ENCODE measurements at places on chromosomes 12 and 14.

DNA sequence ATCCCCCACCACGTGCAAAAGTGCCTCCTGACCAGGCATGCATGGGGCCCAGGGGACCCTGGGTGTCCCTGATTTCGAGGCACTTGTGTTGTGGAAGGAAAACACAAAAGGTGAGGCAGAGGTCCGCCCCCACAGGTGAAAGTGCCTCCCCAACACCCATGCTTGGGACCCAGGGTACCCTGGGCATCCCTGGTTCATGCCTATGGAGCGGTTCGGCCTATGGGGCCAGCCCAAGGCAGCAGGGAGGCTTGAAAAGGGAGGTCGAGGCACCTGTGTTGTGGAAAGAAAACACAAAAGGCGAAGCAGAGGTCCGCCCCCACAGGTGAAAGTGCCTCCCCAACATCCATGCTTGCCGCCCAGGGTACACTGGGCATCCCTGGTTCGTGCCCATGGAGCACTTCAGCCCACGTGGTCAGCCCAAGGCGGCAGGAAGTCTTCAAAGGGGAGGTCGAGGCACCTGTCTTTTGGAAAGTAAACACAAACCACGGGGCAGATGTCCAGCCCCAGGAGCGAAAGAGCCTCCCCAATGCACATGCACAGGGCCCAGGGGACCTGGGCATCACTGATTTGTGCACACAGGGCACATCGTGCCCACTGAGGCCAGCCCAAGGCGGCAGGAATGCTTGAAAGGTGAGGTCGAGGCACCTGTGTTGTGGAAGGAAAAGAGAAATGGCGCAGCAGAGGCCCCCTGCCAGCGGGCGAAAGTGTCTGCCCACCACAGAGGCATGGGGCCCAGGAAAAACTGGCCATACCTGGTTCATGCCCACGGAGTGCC lies 375.5 kb downstream of the ALG10 start:
- no peak for DNase-seq

GRCh38 chr14:35390577-35391387 lies 13.8 kb downstream of the NFKBIA start:
- DNase-seq, result no peak

- DNase-seq, result no peak
These were observed 13.2 kb downstream of the EIF2S1 start for GRCh38 chr14:67373347-67373746.

- DNase-seq, result no peak
These were observed 266.8 kb upstream of the FKBP4 start for GRCh38 chr12:2528001-2528400.

DNA sequence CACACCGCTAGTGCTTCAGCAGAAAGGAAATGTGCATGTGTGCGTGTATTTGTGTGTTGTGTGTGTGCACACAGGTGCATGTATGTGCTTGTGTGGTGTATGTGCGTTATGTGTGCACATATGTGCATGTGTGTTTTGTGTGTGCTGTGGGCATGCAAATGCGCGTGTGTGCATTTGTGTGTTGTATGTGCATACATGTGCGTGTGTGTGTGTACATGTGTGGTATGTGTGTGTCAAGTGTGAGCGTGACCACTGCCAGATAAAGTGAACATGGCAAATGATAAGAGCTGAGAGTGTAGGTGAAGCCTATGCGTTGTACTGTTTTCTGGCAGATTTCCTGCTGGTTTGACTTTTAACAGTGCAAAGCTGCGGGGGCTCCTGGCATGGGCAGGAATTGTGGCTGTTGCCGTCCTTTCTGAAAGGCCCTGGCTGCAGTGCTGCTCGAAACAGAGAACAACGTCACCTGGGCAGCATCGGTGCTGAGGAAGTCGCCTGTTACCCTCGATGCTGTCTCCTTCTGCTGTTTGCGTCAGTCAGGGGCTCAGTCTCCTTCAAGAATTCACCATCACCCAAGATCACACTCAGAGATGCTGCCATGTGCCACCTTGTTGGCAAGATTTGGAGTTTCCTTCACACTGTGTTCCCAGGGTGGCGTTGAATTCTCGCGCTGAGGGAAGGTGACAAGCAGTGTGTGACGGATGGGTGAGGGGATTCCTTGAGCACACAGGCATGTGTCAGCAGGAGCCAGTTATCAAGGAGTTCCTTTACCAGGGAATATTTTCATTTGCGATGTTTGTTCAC lies 56.1 kb downstream of the ADGRD1 start:
- DNase-seq, result no peak

- no peak for DNase-seq
These were observed 46.3 kb downstream of the TRAF3 start for GRCh38 chr14:102823546-102823945.

DNA sequence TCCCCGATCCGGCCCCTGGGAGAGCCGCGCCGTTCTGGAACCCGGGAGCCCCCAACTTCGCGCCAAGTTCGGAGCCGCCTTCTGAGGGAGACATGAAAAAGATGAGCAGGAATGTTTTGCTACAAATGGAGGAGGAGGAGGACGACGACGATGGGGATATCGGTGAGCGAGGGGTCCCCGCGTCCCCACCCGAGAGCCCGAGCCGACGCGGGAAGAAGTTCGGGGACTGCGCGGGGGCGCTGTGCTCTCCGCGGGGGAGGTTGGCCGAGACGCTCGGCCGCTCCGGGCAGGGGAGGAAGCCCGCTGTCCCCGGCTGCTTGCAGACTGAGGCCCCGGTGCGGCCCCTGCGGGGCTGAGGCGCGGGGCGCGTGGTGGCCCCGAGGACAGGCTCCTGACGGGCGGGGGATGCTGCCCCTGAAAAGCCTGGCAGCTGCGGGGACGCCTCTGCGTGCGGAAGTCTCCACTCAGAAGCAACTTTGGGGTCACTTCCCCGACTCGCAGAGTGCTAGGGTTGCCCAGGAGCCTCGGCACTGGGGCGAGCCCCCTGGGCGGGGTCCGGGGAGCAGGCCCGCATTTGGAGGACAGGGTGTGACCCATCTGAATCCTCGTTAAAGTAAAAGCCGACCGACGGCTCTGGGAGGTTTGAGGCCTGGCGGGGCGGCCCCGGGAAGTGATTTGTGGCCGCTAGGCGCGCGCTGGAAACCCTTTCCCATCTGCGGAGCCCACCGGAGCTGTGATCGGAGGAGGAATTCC lies 511 bp downstream of the ANO6 start:
- peak; percentile 42 for DNase-seq

DNA sequence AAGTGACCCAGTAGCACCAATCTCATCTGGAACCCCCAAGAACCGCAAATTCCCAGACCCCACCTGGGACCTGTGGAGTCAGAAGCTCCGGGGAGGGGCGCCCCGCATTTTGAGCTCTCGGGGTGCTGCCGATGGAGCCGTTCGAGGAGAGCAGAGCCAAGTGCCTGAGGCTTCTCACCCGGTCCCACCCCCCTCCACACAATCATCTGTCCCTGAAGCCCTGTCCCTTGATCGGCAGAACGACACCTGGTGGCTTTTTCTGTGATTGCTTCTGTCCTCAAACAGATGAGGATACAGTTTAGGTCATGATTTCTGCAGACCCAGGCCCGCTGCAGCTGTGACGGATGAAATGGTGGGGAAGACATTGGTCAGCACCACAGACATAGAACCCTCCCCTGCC lies 74.7 kb downstream of the NOC4L start:
- peak; percentile 26 for DNase-seq

GRCh38 chr14:21267886-21268616 lies 1.2 kb downstream of the HNRNPC start:
- DNase-seq, result no peak

GRCh38 chr12:46390881-46391280 lies 18.3 kb upstream of the SLC38A2 start:
- DNase-seq, result no peak

- no peak for DNase-seq
These were observed 75.9 kb downstream of the TMTC1 start for GRCh38 chr12:29707846-29708245.

- no peak for DNase-seq
These were observed 3.5 kb downstream of the HMGA2 start for GRCh38 chr12:65827827-65828231.

- no peak for DNase-seq
These were observed 18.4 kb downstream of the COA8 start for GRCh38 chr14:103581206-103581605.

DNA sequence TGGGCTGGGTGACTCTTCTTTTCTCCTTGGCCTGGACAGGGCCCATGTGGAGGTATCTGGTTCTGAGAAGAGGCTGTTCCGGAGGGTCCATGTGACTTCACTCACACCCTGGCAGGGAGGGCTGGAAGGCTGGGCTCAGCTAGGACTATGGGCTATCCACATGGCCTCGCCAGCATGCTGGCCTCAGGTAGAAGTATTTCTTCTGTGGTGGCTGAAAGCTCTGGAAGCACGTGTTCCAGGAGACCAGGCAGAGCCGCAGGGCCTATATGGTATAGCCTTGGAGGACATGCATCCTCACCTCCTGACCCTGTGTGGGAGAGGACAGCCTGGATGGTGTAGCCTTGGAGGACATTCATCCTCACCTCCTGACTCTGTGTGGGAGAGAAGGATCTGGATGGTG lies 38.2 kb upstream of the FZD10 start:
- DNase-seq, result no peak

DNA sequence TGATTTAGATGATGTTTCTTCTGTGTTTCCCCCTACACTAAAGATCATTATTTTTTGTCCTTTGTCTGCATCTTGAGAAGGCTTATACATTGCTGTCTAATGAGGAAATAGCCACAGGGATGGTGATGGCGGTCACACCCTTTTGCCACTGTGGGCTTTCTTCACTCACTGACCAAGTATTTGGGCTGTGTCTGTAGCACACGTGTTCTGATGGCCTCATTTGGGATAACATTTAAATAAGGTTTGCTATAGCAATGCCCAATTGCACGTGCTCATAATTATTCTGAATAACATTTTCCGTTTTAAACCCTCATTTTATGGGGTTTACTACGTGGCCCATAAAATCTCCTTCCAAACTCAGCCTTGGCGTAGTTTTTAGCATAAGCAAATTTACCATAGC lies 230.3 kb upstream of the PRICKLE1 start:
- no peak for DNase-seq

DNA sequence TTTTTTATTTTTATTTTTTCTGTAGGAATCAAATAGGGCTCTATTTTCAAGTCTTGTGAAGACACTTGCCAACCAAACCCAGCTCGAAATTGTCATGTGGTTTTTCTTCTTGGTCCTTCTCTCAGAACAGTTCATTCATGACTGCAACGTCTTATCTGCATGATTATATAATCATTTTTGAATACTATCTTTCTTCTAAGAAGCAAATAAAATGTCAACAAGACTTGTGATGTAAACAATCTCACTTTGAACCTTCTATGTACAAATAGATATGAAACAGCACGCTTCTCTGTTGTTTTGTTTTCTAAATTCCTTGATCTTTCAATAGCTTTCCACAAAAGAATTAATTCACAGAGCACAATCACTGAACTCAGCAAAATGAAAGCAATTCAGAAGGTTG lies 320.7 kb downstream of the SOX5 start:
- DNase-seq, result no peak

DNA sequence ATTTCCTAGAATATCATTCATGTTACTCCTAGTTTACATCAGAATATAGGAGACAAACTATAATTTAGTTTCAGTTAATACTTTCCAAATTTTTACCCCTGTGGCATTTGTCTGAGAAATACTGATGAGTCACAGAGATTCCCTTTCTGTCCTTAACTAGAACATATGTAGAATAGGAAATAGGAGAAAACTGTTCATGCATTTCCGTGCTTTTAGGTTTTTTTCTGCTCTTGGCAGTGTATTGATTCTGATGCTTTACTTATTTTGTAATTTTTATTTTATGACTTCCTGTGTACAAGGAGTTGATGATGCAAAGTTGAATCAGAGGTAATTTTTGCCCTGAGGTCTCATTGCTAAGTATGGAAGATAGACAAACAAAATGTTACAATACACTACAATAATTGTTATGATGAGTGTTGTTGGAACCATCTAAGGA lies 23.0 kb downstream of the MNAT1 start:
- peak; percentile 37 for DNase-seq

GRCh38 chr14:104925855-104926609 lies 1.4 kb downstream of the PLD4 start:
- no peak for DNase-seq

DNA sequence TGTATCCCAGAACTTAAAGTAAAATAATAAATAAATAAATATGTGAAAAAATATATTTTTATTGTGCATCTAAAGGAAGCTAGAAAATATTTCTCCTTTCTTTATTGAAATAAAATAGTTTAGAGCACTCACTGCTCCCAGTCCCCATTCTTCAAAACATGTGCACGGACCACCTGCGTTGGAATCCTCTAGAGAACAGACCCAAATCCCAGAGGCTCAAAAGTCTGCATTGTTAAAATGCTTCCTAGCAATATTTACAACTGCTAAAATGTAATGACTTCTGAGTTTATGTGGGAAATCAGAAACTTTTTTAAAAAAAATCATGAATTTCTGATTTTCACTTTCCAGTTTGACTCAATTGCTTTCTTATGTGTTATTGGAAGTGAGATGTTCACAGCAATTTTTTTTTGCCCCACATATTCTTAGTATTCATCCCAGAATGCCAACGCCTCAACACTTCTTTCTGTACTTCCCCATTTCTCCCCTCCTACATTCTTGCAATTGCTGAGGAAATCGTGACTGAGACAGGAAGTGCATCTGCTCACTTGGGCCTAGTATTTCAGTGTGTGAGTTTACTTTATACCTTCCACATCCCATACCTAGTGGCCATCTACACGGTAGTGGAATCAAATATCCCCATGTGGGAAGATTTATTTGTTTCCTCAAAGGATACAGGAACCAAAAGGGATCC lies 116.0 kb upstream of the FLRT2 start:
- no peak for DNase-seq

GRCh38 chr12:88895634-88896033 lies 315.4 kb upstream of the KITLG start:
- no peak for DNase-seq

GRCh38 chr14:88515499-88516221 lies 39.1 kb downstream of the PTPN21 start:
- DNase-seq, result no peak

DNA sequence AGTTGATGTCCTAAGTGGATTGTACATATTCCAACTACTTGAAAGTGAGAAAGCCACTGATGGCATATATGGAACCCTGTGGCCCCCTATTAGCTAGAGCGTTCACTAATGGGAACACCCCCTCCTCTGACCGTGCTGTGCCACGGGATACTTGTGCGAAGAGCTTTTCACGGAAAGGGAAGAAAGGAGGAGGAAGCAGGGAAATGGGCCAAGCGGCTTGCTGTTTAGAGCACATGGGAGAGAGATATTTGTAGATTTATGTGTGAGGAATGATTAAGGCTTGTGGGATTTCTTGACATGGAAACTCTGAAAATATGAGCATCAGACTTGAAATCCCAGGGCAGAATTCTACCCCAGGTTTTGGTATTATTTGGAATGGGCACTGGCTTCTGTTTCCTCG lies 129.9 kb downstream of the PRMT8 start:
- no peak for DNase-seq
